ENCODE measurements at places on chromosomes 5 and 9.

- H3K27ac ChIP-seq: no peak overlapping the region
- no peaks in the 10 kb centered on the region for H3K36me3 ChIP-seq
- H3K4me1 ChIP-seq: no peaks in the 10 kb centered on the region
- DNase-seq: no peak
- H3K4me3 ChIP-seq: no peak overlapping the region
- H3K27me3 ChIP-seq: no peaks in the 10 kb centered on the region
Observed at GRCh38 chr9:134774410-134774809, 106.2 kb upstream of the FCN2 start.

DNA sequence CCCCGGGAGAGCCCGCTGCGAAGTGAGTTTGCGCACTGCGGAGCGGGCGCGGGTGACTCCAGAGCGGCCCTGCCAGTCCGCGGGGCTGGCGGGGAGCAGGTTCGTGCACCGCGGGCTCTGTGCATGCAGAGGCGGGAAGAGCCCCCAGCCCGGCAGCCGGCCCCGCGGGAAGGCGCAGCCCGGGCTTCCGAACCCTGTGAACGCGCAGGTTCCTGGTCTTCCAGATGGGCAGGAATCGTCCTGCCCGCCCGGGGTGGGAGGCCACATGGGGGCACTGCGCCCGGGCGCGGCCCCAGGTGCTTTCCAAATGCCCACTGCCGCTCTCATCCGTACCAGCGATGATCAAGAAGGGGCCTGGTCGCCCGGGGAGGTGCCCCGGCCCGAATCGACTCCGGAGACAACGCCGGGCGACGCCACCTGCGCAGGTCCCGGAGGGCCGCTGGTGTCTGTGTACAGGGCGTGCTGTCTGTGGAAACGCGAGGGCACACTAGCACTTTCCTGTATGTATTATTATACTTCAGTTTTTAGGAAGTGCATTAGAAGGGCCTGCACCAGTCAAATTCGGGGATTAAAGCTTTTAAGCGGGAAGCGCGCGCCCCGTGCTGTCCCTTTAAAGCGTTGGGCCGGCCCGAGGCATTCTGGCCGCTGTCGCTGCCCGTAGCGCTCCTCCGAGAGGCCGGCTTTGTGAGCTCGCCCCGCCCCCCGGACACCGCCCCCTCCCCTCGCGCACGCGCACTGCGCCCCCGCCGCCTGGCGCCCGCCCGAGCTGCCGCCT, at the start of gene WDR5:
Gene WDR5, plus strand, starts transcription at position 740 of the 775 bp plus-strand sequence. CDS start 3,796 bp downstream, outside the sequence.
- DNase-seq: no peak
- H3K27ac ChIP-seq: peak within 1 kb of the TSS; percentile 77
- H3K27me3 ChIP-seq: no peaks in the 10 kb centered on the region
- peak within 1 kb of the TSS; percentile 66 for H3K4me3 ChIP-seq

GRCh38 chr9:99955606-99956005, 49.2 kb downstream of the STX17 start:
- no peak overlapping the region for H3K27ac ChIP-seq
- DNase-seq: no peak
- H3K4me1 ChIP-seq: no peaks in the 10 kb centered on the region
- peaks cover 40% of the 10 kb centered on the region for H3K36me3 ChIP-seq
- H3K4me3 ChIP-seq: no peak overlapping the region

- no peak overlapping the region for H3K27ac ChIP-seq
- no peak overlapping the region for H3K4me3 ChIP-seq
- DNase-seq: no peak
- no peaks in the 10 kb centered on the region for H3K27me3 ChIP-seq
- H3K4me1 ChIP-seq: peaks cover 12% of the 10 kb centered on the region
Observed at GRCh38 chr5:79976759-79977515, 14.1 kb downstream of the MTX3 start.

DNA sequence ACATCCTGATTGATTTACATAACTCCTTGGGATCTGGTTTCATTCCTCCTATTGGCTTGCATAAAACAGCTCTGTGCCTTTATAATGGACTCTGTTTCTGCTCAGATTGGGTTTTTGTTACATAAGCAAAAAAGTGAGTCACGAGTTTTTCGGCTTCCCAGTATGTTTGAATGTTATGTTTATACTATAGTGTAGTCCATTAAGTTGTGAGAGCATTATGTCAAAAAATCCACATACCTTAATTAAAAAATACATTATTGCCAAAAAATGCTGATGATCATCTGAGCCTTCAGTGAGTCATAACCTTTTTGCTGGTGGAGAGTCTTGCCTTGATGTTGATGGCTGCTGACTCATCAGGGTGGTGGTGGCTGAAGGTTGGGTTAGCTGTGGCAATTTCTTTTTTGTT, 144.6 kb downstream of the CCDC171 start:
- peak overlapping the region; percentile 51 for H3K27ac ChIP-seq
- peak; percentile 74 for DNase-seq
- no peak overlapping the region for H3K4me3 ChIP-seq
- peaks cover 11% of the 10 kb centered on the region for H3K4me1 ChIP-seq
- no peaks in the 10 kb centered on the region for H3K36me3 ChIP-seq

GRCh38 chr5:129930221-129930620, 26.0 kb downstream of the CHSY3 start:
- H3K27ac ChIP-seq: no peak overlapping the region
- no peak overlapping the region for H3K4me3 ChIP-seq
- H3K4me1 ChIP-seq: no peaks in the 10 kb centered on the region
- H3K27me3 ChIP-seq: no peaks in the 10 kb centered on the region
- DNase-seq: no peak
- H3K36me3 ChIP-seq: no peaks in the 10 kb centered on the region

- H3K27me3 ChIP-seq: no peaks in the 10 kb centered on the region
- peak overlapping the region; percentile 70 for H3K27ac ChIP-seq
- no peak overlapping the region for H3K4me3 ChIP-seq
- DNase-seq: no peak
- H3K36me3 ChIP-seq: no peaks in the 10 kb centered on the region
- peaks cover 20% of the 10 kb centered on the region for H3K4me1 ChIP-seq
Observed at GRCh38 chr5:39638813-39639212, 214.0 kb upstream of the DAB2 start.

DNA sequence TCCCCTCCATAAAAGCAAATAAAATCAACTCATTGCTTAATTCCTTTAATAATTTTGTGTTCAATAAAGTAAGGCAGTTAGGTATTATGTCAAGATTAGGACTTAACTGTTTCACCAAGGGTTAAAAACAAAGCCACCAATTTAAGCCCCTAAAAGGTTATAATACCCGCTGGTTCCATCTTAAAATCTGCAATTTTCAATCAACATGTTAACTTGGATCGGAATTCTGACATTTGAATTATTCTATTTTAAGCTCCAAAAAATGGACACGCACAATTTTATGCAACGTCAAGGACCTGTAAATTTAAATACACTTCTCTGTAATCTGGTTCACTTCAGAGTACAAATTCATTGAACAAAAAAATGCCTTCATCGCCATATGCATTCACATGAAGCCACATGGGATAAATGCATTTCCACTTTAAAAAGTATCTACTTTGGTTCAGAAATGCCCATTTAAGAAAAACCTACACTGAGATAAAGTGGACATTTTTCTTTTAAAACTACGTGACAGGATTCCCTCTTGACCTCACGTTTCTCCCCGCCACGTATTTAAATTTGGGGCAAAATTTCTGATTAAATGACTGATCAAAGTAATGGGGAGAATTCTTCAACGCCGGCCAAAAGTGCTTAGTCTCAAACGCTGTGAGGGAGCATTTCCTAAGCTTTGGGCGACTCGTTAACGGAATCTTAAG, 721 bp downstream of the GIN1 start:
- no peaks in the 10 kb centered on the region for H3K27me3 ChIP-seq
- peak overlapping the region; percentile 90 for H3K27ac ChIP-seq
- no peaks in the 10 kb centered on the region for H3K4me1 ChIP-seq
- H3K4me3 ChIP-seq: peak overlapping the region; percentile 51
- DNase-seq: no peak
- no peaks in the 10 kb centered on the region for H3K36me3 ChIP-seq

DNA sequence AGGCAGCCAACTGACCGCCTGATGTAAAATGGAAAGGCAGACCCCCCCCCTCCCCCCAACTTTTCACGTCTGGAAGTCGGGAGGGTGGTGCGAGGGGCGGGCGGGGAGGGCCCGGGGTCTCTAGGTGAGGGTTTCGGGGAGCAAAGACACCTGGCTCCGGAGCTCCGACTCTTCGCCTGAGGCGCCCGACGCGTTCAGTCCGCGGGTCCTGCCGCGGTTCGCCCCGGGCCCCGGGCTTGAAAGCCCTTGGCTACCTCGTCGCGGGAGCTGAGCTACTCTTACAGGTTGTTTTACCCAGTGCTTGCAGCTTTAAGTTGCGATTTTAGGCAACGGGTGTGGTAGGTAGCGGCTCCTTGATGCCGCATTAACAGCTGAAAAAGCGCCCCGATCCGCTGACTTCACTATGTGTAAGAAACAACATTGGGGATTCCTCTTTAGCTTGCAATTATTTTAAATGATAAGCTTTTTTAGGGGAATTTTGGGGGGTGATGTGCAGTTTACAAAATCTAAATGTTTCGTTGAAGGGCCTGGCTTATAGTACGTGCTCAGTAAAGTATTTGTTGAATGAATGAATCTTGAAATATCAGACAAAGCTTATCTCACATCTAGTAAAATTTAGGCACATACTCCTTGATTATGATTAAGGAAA, 722 bp downstream of the CDC42SE2 start:
- peak overlapping the region; percentile 89 for H3K4me3 ChIP-seq
- H3K36me3 ChIP-seq: no peaks in the 10 kb centered on the region
- H3K27ac ChIP-seq: peak overlapping the region; percentile 71
- H3K27me3 ChIP-seq: no peaks in the 10 kb centered on the region

GRCh38 chr5:93304456-93305250, 276.4 kb downstream of the NR2F1-AS1 start:
- no peak overlapping the region for H3K4me3 ChIP-seq
- H3K36me3 ChIP-seq: no peaks in the 10 kb centered on the region
- DNase-seq: no peak
- peaks cover 14% of the 10 kb centered on the region for H3K4me1 ChIP-seq
- no peaks in the 10 kb centered on the region for H3K27me3 ChIP-seq
- no peak overlapping the region for H3K27ac ChIP-seq

GRCh38 chr5:29238115-29238514, 1955.4 kb upstream of the CDH6 start:
- peaks cover 3% of the 10 kb centered on the region for H3K4me1 ChIP-seq
- H3K36me3 ChIP-seq: 0 out of 2 replicates have a peak, but pooled peaks cover 3% of the 10 kb centered on the region
- DNase-seq: no peak
- no peaks in the 10 kb centered on the region for H3K27me3 ChIP-seq

DNA sequence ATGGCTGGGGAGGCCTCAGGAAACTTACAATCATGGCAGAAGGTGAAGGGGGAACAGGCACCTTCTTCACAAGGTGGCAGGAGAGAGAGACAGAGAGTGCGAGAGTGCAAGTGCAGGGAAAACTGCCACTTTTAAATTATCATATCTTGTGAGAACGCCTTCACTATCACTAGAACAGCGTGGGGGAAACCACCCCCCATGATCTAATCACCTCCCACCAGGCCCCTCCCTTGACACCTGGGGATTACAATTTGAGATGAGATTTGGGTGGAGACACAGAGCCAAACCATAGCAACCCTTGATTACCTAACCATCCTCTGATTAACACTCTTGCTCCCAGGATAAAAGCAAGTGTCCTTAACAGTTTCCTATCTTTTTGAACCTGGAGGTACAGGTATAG, 21.1 kb downstream of the ADAMTS19 start:
- H3K27me3 ChIP-seq: peaks cover 3% of the 10 kb centered on the region
- H3K36me3 ChIP-seq: no peaks in the 10 kb centered on the region
- no peak overlapping the region for H3K27ac ChIP-seq

- H3K4me1 ChIP-seq: no peaks in the 10 kb centered on the region
- H3K36me3 ChIP-seq: no peaks in the 10 kb centered on the region
- no peak overlapping the region for H3K4me3 ChIP-seq
- DNase-seq: no peak
- no peaks in the 10 kb centered on the region for H3K27me3 ChIP-seq
Observed at GRCh38 chr5:119810217-119810616, 180.9 kb downstream of the FAM170A start.

GRCh38 chr9:9078301-9078700, 1278.7 kb upstream of the DMAC1 start:
- H3K27me3 ChIP-seq: no peaks in the 10 kb centered on the region
- no peaks in the 10 kb centered on the region for H3K4me1 ChIP-seq
- H3K4me3 ChIP-seq: no peak overlapping the region
- H3K27ac ChIP-seq: no peak overlapping the region
- no peaks in the 10 kb centered on the region for H3K36me3 ChIP-seq

GRCh38 chr5:57082441-57083067, 91.3 kb upstream of the GPBP1 start:
- H3K27ac ChIP-seq: no peak overlapping the region
- no peaks in the 10 kb centered on the region for H3K4me1 ChIP-seq
- no peak for DNase-seq
- no peak overlapping the region for H3K4me3 ChIP-seq
- H3K36me3 ChIP-seq: no peaks in the 10 kb centered on the region
- H3K27me3 ChIP-seq: no peaks in the 10 kb centered on the region

- DNase-seq: no peak
- H3K36me3 ChIP-seq: no peaks in the 10 kb centered on the region
- H3K27me3 ChIP-seq: peaks cover 21% of the 10 kb centered on the region
- no peaks in the 10 kb centered on the region for H3K4me1 ChIP-seq
Observed at GRCh38 chr5:157269165-157269671, 3.3 kb downstream of the CYFIP2 start.

GRCh38 chr9:106146066-106146840, 451.9 kb downstream of the TMEM38B start:
- no peak overlapping the region for H3K27ac ChIP-seq
- no peak for DNase-seq

DNA sequence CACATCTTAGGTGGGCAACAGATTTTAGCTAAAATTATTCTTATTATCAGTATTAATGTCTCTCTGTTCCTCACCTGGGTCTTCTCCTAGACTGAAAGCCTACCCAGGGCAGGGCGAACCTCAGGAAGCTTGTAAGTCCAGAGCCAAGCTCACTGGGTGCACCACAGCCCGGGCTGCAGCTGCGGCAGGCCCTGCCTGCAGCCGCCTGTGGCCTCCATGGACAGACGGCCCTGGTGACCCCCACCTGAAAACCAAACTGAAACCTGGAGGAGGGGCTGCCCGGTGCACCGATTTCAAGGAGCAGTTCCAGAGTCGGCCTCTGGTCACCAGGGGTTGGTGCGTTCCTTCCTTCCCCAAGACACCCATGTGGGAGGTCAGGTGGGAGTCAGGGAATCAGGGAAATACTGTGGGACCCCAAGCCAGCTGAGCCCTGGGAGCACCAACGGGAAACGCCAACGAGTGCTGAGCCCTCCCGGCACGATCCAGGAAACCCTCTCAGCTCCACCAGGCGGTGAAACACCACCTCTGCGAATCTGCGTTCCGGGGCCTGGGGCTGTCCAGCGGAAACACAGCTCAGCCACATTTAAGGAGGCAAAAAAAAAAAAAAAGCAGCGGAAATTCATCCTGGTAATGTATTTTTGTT, 68.6 kb upstream of the PPP1R26 start:
- H3K4me3 ChIP-seq: no peak overlapping the region
- H3K36me3 ChIP-seq: no peaks in the 10 kb centered on the region
- no peak overlapping the region for H3K27ac ChIP-seq
- peak; percentile 29 for DNase-seq
